Stimulated activated CD8-positive, alpha-beta memory T cell treated with anti-CD3 and anti-CD28 coated beads, Interleukin-7, amount 100 ng/mL, for 1 hour (primary cell): ENCODE measurements at places on chromosomes 2 and 18.

GRCh38 chr2:119771331-119771730 is 11.6 kb downstream of the PTPN4 start:
- DNase-seq = no peak

DNA sequence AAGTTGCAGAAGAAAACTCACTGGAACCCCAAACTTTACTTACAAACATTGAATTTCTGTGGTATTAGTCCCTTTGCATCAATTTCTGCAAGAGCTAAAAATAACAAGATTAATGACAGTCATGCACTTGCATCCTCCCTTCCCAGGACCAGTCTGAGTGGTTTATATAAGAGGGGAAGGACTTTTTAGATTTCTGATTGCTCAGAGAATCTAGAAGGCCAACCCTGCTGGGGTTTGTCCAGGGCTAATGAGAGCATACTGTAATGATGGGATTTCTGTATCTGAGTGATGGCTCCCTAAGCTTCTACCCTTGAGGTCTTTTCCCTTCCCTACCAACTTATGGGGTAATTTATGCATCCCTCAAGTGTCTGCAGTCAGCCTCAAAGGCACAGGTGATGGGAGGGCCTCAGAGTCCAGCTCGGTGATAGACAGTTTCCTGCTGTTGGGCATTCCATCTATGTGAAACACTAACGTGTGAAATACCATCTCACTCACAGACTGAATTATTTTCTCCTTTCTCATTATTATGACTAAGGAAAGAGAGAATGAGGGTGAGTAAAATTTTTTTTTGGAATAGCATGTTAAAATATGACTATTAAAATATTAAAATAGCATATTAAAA is 556.3 kb downstream of the RIT2 start:
- DNase-seq = no peak

GRCh38 chr2:201847481-201847880 is 41.1 kb downstream of the CDK15 start:
- DNase-seq = no peak

- DNase-seq = no peak
These were observed 152.9 kb upstream of the NOSTRIN start for GRCh38 chr2:168649562-168649961.

DNA sequence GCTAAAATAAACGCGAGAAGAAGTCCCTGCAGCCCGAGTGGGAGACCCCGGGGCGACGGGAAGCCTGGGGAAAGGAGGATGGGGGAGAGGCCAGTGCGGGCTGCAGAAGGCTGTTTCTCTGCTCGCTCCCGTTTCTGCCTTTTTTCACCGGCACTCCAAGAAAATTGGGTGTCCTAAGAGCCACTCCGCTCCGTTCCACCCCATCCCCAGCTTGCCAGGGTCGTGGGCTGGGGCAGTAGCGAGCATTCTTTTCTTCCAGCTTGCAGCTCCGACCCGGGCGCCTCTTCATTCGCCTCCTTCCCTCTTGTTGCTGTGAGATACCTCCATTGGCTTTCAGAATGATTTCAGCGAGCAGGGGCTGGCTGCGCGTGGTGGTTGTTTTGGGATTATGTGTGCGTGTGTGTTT is 1.1 kb downstream of the HOXD3 start:
- no peak for DNase-seq

DNA sequence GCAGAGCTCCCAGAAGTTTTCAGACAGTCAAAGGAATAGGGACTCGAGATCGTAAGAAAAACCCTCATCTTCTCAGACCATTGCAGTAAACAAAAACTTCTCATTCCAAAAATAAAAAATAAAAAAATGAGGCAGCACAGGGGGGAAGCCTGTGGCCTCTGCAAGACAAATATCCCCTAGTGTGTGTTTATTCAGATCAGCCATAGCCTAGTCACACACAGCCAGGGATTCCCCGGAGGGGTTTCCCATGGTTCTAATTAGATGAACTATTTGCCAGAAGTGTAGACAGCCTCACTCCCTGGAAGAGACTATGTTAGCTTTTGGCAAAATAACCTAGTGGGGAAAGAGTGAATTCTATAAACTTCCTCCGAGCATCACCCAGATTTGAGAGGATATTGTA is 122.9 kb upstream of the KLF7 start:
- DNase-seq = no peak

- no peak for DNase-seq
These were observed 983 bp downstream of the MTX2 start for GRCh38 chr2:176270100-176270750.

- no peak for DNase-seq
These were observed 75.3 kb upstream of the NPAS2 start for GRCh38 chr2:100744589-100744988.

GRCh38 chr2:171084128-171084527 is 76.6 kb downstream of the TLK1 start:
- DNase-seq = no peak

DNA sequence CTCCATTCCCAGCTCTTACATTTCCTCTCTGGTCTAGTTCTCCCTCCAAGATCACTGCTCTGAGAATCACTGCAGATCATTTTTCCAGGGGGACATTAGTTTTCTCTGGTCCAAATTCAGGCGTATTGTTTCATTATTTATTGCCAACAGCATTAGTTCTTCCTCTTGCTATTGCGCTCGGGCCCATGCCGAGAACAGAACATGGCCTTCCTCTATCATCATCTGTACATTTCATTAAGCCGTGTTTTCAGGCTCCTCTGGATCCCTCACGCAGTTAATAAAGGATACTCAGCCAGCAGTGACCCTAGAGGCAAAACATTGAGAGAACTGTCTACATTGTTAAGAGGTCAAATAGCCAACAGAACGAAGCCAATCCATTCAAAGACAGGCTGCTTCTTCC is 63.9 kb downstream of the CCBE1 start:
- DNase-seq = no peak

- DNase-seq = no peak
These were observed 4.1 kb upstream of the SATB2 start for GRCh38 chr2:199461711-199462346.

DNA sequence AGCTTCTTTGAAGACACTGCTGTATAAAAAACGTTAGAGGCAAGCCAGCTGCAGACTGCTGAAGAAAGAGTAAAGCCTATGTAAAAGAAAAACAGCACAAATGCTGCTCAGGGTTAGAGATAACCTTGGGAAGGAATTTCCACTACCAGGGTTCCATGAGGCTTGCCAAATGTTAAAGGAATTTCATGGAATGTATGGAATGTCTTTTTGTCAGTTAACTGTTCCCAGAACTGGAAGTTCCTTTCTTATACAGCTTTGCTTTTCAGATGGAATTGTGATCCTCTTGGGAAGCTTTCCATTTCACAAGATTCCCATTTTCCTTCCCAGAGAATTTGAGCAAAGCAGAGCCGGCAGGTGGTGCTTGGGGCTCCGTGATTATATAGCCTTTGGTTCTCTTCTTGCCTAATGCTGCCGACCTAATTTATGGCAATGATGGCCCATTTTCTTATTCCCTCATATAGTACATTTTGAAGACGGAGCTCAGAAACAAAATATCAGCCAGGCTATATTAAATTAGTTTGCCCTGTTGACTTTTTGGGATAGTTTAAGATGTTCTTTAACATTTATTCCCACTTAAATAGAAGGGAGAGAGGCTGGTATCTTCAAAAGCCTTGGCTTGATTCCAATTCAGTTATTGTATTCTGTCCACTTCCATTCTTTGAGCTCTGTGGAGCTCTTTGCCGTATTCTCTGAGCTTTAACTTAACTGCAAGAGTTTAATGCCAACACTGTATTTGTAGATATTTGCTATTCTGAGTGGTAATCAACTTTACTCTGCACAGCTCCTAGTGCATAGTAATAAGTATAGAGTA is 162.3 kb downstream of the PHLPP1 start:
- no peak for DNase-seq

DNA sequence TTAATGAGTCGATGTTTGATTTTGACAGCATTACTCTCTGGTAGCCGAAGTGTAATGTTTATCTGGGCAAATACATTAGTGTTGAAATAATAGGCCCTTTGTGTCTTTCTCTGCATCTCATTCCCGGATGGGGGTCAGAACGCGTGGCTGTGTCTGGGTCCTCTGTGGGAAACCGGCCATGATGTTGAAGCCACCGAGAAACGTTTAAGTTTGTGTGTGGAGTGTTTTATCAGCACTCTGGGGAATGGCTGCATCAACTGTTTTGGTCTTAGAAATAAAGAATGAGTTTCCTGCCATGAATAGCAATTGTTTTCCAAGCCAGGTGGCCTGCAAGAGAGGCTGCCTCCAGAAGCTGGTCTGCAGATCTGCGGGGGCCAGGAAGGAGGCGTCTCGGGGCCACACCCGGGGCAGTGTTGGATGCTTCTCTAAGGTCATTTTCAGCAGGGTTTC is 69.7 kb downstream of the RNF144A start:
- DNase-seq = no peak

DNA sequence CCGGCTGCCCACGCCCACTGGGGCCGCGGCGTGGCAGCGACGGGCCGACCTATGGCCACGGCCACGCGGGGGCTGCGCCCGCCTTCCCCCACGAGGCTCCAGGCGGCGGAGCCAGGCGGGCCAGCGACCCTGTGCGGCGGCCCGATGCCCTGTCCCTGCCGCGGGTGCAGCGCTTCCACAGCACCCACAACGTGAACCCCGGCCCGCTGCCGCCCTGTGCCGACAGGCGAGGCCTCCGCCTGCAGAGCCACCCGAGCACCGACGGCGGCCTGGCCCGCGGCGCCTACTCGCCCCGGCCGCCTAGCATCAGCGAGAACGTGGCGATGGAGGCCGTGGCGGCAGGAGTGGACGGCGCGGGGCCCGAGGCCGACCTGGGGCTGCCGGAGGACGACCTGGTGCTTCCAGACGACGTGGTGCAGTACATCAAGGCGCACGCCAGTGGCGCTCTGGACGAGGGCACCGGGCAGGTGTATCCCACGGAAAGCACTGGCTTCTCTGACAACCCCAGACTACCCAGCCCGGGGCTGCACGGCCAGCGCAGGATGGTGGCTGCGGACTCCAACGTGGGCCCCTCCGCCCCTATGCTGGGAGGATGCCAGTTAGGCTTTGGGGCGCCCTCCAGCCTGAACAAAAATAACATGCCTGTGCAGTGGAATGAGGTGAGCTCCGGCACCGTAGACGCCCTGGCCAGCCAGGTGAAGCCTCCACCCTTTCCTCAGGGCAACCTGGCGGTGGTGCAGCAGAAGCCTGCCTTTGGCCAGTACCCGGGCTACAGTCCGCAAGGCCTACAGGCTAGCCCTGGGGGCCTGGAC is 253.2 kb downstream of the GLI2 start:
- DNase-seq = no peak

- no peak for DNase-seq
These were observed 119.7 kb upstream of the ETAA1 start for GRCh38 chr2:67277450-67277849.

DNA sequence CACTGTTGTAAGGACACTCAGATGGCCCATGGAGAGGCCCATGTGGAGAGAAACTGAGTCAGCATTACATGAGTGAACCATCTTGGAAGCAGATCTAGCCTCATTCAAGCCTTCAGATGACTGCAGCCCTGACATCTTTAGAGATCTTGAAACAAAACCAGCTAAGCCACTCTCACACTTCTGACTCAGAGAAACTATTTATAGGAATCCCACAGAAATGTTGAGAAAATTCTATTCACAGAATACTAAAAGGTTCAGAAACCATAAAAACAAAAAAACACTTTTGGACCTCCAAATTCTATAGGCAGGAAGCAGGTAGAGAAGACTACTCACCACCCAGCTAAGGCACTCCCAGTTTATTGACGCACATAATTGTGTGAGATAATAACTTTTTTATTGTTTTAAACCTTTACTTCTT is 8.7 kb downstream of the TMEM169 start:
- DNase-seq = no peak

DNA sequence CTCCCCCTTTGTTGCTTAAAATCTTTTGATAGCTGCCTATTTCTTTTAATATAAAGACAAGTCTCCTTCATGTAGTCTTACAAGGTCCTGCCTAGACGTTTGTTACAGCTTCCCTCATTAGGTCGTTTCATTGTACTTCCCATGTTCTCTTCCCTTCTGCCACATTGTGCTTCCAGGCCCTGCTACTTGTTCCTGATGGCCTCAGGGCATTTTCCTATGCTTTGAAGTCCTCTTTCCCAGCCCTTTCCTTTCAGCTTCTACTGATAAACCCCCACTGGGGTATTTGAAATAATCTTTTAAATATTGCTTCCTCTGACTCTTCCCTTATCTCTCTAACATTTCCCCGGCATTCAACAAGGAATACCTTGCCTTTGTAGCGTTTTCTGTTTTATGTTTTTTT is 67.4 kb downstream of the UBE2E3 start:
- DNase-seq = no peak

DNA sequence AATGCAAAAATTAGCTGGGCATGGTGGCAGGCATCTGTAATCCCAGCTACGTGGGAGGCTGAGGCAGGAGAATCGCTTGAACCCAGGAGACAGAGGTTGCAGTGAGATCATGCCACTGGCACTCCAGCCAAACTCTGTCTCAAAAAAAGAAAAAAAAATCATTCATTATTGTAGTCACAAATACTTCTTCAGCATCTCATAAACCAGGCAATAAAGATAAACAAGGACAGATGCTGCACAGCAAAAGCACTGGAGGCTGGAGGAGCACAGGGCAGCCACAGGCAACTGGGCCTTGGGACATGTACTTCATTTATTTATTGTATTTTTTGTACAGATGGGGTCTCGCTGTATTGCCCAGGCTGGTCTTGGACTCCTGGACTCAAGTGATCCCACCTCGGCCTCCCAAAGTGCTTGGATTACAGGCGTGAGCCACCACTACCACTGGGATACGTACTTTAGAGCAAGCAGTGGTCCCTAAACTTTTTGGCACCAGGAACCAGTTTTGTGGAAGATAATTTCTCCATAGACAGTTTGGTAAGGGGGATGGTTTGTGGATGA is 16.8 kb upstream of the MAT2A start:
- DNase-seq = no peak

DNA sequence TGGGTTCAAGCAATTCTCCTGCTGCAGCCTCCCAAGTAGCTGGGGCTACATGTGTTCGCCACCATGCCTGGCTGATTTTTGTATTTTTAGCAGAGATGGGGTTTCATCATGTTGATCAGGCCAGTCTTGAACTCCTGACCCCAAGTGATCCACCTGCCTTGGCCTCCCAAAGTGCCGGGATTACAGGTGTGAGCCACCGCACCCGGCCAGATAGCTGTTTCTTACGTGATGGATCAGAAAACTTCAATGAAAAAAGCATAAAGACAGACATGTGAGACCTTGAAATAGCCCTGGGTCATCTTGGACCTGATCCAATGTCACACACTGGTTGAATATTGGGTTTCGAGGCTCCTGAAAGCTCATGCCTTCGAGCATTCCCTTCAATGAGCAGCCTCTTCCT is 66.7 kb upstream of the RTN4 start:
- no peak for DNase-seq

- DNase-seq = no peak
These were observed 74.0 kb downstream of the CMPK2 start for GRCh38 chr2:6791682-6792081.

GRCh38 chr2:170176212-170176611 is 1.7 kb upstream of the MYO3B start:
- DNase-seq = no peak

DNA sequence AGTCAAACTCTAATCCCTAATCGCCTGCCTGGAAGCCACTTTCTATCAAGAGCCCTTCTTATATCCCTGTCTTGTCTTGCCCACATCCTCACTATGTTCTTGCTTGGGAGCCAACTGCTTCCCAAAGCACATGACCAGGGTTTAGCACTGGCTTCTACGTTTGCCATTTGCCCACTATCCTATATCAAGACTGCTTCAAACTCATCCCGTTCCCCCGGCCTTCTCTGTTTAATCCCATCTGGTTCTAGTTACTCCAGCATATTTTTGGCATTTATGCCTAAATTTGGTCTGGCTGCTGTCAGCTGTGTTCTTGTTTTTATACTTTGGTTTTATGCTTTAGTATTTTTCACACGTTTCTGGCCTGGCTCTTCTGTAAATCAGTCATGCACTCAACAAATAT is 40.2 kb downstream of the POLR1A start:
- no peak for DNase-seq

- no peak for DNase-seq
These were observed 36.0 kb upstream of the SOS1 start for GRCh38 chr2:39156846-39157245.
